ENCODE measurements at places on chromosomes 1 and 21.
A peak's percentile ranks its signal among the peaks of the same experiment; 100 is the strongest.

DNA sequence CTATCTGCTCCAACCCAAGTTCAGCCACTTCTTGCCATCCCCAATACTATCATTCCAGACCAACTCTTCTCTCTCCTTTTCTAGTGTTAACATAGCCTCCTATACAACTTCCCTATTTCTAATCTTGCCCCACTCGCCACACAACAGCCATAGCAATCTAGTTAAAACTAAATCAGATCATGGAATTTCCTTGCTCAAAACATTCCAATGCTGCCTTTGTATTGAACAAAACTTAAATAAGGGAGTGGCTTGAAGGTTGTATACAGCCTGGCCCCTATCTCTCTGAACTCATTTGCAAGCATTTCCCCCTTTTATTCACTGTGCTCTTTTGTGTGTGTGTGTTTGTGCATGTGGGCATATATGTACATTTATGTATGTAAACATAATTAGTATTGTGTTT is 118.1 kb upstream of the SGIP1 start:
- no peak for DNase-seq

- peak; percentile 87 for DNase-seq
Measured at GRCh38 chr1:217881131-217881543, 250.0 kb downstream of the SPATA17 start.

- DNase-seq = no peak
Measured at GRCh38 chr1:154520333-154520732, 18.1 kb upstream of the SHE start.

DNA sequence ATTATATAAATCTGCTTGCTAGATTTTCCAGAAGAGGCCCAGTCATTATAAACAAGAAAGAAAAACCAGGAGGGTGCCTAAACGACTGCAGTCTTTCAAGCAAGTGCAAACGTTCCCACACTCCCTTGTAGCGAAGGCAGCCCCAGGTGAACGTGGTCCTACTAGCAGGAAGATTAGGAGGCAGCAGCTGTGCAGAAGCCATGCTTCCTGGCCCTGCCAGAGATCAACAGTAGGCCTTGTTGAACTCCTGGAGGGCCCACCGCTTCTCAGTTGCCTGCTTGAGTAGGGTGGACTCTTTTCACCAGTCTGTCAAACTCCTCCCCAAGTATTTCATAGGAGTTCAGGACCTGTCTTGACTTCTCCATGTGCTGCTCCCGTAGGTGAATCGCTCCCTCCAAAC is 163.0 kb upstream of the GORAB start:
- DNase-seq = no peak

DNA sequence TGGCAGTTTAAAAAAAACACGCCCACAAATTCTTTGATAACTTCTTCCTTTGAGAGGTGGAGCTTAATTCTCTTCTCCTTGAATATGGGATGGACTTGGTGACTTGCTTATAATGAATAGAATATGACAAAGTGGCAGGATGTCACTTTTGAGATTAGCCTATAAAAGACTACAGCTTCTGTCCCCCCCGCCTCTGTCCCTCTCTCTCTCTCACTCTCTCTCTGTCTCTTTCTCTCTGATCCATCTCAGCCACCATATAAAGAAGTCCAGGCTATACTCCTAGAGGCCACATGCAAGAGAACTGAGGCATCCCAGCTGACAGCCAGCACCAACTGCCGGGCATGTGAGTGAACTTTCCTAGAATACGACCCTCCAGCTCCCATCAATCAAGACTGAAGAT is 7.7 kb upstream of the DMBX1 start:
- DNase-seq = no peak

GRCh38 chr1:11978301-11978700 is 1.9 kb upstream of the MFN2 start:
- no peak for DNase-seq

DNA sequence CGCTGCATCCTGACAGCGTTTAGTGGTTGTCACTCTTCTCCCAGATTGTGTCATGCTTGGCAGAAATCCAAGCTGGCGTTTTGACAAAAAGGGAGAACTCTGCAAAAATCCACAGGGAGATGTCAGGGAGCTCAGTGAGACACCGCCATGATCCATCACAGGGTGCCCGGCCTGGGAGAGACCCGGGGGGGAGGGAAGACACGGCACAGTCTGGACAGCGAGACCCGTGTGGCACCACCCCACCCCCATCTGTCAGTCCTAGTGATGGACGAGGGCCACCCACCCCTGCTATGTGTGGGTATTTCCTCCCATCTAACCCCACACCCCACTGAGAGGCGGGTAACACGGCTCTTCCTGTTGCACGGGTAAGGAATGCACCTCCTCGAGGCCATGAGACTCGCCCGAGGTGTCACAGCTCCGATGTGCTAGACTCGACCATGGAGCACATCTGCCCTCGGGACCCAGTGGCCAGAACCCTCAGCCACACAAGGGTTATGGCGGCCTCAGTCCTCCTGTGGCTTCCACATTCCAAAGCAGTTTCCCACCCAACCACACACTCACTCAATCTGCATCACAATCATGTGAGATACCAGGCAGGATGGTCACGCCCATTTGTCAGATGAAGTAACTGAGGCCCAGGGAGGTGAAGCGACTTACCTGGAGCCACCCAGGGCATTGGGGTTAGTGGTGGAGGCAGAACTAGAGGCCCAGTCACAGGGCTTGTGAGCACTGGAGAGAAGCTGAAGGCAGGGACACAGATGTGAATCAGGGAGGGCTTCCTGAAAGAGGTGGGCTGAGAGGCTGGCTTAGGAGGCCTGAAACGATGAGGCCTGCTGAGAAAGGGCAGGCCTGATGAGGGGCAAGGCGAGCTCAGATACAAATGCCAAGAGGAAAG is 688.5 kb downstream of the MATN1 start:
- no peak for DNase-seq

- no peak for DNase-seq
Measured at GRCh38 chr1:77487631-77488030, 194.8 kb downstream of the ZZZ3 start.

DNA sequence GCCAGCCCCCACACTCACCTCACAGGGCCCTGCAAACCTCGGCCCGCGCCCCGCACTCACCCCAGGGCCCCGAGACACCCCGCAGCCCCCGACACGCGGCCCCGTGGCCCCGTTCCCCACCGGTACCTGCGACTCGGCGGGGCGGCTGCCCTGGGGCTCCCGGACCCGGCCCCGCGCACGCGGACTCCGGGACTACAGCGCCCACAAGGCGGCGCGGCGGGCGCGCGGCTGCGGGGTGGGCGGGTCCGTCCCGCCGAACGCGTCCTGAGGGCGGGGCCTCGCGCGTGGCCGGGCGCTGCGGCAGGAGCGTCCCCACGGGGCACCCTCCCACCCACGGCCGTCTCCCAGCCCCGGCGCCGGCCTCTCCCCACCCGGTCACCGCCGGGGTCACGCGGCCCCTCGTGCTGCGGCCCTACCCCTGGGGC is at the start of gene SLC19A1:
Gene SLC19A1 (minus strand): TSS at position 199 of the 425 bp plus-strand sequence. CDS start 4,481 bp downstream, outside the sequence.
- no peak for DNase-seq

- DNase-seq = no peak
Measured at GRCh38 chr1:151157067-151157531, 650 bp downstream of the TNFAIP8L2 start.

DNA sequence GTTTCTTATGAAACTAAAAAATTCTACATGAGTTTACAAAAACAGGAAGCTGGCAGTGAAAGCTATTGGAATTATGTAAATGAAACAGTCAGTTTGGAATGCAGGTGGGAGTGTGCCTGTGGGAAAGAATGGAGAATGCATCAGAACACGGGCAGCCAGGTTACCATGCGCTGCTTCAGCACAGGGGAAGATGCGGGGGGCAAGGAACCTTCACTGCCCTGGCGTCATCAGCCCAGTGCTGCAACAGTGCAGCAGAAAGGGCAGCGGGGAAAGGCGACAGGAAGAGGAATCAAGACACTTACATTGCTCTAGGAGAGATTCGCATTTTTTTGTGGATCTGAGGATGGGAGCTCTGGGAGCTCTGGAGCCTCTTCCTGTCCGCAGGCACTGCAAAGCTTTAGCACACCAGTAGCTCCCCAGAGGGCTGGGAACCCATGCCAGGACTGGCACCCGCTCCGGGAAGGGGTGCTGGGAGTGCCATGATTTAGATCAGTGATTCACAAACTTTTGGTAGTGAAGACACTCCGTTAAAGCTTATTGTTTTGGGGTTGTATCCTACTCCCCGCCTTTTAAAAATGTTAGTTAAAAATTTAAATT is 64.1 kb upstream of the WDR26 start:
- DNase-seq = no peak

GRCh38 chr1:28110555-28110954 is 22.1 kb upstream of the EYA3 start:
- DNase-seq = no peak

DNA sequence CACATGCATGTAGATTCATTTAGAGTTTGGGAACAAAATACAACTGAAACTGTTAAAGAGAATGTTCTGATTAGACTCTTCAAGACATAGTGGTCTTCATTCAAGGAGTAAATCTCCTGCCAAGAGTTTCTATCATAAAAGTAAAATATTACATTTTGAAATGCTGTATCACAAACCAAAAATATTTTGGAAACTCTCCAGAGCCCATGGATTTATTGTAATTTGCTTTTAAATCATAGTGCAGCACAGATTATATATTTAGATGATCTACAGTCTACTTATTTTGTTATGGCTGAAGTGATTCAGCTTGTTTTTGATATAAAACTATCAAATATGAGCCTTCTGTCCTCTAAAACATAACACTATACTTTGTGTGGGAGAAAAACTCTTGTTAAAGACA is 105.3 kb downstream of the DISP1 start:
- peak; percentile 72 for DNase-seq

Data from fibroblast of skin of left biceps (primary cell).